ENCODE measurements at places on chromosomes 1 and 21. TPM values are rescaled to one million over a fixed set of nuclear protein-coding genes. Genes with fewer than 3 reads are reported as not detected.
A peak's percentile ranks its signal among the peaks of the same experiment; 100 is the strongest.

Gene SLC45A1
- total RNA-seq: not detected

Gene GUCA2B
- not detected for total RNA-seq

Gene CCDC28B
- total RNA-seq: 0.75 TPM

Gene TLCD4
- total RNA-seq: 131 TPM

Gene MROH9
- not detected for total RNA-seq

Gene IFI44
- 5.9 TPM for total RNA-seq

Gene GREM2
- total RNA-seq: 0.19 TPM

Gene ACTL8
- not detected for total RNA-seq

Gene SF3B4
- total RNA-seq: 10.1 TPM

Gene TMPRSS15
- total RNA-seq: not detected

Gene AADACL4
- not detected for total RNA-seq

Gene ZNF687
- total RNA-seq: 9.7 TPM

Gene HTR1D
- not detected for total RNA-seq

Gene KCNA3
- total RNA-seq: 0.23 TPM

Gene C8B
- total RNA-seq: 151 TPM

Gene RGS5
- 12.7 TPM for total RNA-seq

Gene PLCH2
- total RNA-seq: 0.33 TPM

Gene CLCA1
- not detected for total RNA-seq

DNA sequence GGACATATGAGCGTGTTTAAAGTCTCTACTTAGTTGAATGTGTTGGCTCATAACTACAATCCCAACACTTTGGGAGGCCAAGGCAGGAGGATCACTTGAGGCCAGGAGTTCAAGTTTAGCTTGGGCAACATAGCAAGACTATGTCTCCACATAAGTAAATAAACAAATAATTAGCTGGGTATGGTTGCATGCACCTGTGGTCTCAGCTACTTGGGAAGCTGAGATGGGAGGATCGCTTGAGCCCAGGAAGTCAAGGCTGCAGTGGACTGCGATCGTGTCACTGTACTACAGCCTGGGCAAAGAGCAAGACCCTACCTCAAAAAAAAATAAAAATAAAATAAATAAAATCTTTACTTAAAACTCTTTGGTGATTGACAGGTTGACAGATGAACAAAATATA lies 13.0 kb upstream of the PDIK1L start:
- no peak for DNase-seq

- no peak for DNase-seq
Observed at GRCh38 chr1:241447031-241447644, 72.4 kb downstream of the FH start.

DNA sequence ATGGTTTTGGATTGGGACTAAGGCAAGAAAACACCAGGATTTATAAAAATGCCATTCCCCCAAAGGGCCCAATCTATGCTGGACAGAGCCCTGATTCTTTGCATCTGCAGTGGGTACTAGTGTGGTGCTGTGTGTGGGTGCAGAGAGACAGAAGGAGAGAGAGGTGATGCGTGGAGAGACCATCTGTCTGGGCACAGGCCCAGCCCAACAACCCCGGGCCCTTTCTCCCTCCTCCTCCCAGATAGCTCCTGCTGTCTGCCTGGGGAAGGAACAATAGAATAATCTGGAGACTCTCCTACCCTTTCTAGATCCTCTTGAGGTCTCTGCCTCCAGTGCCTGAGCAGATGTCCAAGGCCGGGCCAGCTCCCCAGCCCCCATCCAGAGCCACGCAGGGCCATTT lies 15.1 kb downstream of the KIAA1614 start:
- DNase-seq: no peak

GRCh38 chr1:75310067-75310466 lies 175.9 kb downstream of the LHX8 start:
- no peak for DNase-seq

- no peak for DNase-seq
Observed at GRCh38 chr1:203458078-203458477, 17.5 kb upstream of the PRELP start.

DNA sequence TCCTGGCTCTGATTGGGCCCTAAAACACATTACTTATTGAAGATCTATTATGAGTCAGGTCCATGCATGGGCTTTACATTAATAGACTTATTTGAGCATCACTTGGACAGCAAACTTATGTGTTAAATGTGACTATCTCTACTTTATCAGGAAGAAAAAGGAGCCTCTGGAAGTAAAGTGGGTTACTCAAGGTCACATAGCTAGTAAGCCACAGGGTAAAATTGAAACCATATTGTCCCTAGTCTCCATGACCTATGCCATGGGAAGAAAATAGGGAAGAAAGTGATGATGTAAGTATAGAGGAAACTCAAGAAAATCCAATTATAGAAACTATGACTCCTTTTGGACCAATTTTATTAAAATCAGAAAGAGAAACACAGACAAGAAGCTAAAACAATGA lies 555.3 kb downstream of the NUF2 start:
- DNase-seq: no peak

- DNase-seq: no peak
Observed at GRCh38 chr1:201016211-201016651, 7.3 kb downstream of the KIF21B start.

GRCh38 chr1:230867903-230868735 lies at the start of gene C1orf198:
TSS of gene C1orf198 (minus strand) at chr1:230868521. CDS start at chr1:230868512, 9 bp downstream.
- DNase-seq: peak; percentile 95

DNA sequence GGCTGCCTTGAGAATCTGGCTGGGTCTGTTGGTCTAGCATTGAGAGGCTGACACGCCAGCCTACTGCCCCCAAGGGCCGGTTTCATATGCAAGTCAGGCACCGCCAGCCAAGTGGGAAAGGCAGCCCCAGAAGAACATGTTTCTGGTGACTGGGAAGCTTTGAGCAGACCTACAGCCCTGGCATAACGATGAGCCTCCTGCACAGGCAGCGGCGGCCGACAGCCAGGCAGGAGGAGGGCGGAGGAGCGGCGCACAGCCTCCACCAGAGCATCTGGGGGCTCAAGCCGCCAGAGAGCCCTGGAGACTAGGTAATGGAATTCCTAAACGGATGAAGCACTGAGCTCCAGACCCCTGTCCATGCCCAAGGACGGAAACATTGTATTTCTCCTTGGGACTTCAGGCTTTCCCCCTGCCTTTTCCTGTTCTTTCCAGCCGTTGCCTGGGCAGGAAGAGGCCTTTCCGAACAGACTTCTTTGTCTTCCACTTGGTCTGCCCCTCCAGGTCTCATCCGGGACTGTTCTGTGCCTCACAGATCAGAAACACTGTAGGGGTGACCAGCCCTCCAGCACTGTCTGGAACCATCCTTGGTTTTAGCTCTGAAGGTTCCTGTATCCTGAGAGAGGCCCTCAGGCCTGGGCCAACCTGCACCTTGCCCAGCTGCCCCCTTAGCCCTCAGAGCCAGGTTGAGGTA lies 59.5 kb downstream of the IRF2BP2 start:
- no peak for DNase-seq

DNA sequence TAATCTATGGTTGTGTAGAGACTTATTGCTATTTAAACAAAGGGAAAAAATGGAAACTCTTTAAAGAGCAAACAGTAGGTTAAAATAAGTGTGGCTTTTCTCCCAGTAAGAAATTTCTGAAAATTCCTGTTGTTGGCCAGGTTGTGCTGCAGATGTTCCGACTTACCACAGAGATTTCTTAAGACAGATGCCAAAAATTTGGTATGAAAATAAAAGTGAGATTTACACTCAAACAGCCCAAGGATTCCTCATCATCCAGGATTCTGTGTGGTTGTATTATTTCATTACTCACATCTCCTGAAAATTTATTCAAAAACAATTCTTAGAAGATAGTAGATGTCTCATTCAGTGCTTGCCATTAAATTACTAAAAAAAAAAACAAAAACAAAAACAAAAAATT lies 296.7 kb upstream of the PTBP2 start:
- DNase-seq: no peak

- DNase-seq: no peak
Observed at GRCh38 chr1:156980551-156980950, 60.1 kb downstream of the LRRC71 start.

DNA sequence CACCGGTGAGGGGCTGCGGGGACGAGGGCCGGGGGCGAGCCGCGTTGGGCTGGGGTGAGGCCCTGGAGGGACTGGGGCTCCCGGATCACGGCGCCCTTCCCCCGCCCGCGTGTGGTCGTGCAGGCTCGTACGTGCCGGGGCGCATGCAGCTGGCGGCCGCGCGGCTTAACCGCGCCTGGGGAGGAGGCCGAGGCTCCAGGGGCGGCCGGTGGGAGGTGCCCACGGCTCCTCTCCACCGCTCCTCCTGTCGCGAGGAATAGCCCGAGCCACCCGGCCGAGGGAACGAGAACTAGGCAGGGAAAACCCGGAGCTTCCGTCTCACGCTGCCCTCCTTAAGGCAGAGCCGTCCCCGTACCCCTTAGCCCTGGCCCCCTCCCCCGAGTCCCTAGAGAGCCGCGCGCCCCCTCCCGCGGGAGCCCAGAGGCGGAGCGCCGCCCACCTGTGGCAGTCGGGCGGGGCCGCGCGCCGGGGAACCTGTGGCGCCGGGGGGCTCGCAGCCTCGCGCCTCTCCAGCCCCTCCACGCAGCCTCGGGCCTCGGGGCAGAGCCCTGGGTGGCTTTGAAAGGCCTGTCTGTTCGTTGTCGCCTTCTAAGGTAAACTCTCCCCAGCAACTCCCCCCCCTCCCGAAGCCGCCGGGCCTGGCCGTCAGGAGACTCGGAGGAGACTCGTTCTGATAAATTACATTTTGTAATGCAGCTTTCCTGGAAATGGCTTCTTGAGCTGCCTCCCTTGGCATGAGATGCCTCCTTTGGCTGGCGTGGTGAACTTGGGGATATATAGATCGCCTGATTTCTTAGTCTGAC lies 746 bp downstream of the AK4 start:
- peak; percentile 51 for DNase-seq

DNA sequence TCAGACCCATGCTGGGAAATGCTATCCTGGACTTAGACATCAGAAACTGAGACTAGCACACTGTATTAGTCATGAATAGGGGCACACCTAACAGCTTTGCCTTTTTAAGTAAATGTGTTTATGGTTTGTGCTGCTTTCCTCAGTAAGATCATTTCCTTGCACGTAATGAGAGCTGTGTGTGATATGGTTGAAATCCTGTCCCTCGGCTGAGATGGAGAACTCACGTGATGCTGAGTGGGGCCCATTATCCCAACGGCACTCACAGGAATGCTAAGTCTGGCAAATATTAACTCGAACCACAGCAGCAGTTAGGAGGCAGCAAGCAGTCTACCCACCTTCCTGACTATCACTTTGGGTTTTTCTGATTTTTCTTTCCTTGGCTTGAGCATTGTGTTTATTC lies 38.2 kb downstream of the BCL9 start:
- DNase-seq: no peak

DNA sequence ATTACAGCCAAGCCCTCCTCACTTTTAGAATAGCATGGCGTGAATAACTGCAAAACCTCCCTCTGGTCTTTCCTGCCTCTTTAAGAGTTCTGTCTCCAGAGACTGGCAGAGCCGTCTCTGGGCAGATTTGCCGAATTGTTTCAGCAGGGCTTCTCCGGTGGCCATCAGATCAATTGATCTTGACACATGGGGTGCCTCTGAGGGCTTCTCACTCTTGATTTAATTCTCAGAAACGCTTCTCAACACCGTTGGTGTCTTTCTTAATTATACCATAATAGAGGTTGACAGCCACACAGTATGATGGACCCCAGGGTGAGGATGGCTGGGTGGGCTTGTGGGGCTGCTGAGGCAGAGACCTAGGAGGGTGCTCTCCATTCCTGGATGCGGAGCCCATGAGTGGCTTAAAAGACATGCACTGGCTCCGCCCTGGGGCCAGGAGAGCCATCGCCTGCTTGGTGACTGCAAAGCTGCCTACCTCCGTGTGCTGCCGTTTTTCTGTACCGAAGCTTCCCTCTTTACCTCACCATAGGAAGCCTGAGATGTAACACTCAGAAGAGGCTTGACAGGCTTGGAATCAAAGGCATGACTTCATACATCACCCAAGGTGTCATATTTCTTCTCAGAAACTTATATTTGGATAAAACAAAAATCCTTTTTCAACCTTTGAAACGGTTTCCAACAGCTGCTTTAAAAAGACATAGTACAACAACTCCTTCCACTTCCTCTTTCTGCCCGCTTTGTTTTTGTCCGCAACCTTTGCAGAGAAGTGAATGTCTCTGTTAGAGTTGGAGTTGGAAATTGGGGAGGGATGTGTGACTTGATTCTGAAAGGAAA lies 82.9 kb downstream of the GALNT2 start:
- DNase-seq: no peak

- no peak for DNase-seq
Observed at GRCh38 chr1:28855469-28855951, 43.5 kb downstream of the OPRD1 start.

GRCh38 chr1:207651583-207651982 lies 6.7 kb downstream of the CR1L start:
- no peak for DNase-seq

DNA sequence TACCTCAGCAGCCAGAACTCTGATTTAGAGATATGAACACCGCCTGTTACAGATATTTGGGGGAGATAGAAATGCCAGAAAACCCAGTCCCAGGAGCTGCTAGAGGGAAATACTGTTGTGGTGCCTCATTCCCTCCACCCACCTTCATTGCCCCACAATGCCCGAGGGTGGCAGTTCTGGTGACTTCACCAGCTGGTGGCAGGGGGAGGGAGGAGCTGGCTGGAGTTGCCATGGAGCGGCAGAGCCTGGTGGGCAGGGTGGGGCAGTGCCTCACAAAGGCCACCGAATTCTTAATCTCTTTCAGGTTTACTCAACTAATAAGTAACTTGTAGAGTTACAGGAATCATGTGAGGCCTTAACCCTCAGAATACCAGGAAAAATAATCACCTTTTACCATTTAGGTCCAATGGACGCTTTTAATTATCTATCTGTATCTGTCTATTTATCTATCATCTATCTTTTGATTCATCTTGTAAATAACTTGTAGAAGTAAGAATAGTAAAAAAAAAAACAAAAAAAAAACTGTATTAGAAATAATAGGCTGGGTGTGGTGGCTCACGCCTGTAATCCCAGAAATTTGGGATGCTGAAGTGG lies 11.7 kb upstream of the S100A11 start:
- no peak for DNase-seq

DNA sequence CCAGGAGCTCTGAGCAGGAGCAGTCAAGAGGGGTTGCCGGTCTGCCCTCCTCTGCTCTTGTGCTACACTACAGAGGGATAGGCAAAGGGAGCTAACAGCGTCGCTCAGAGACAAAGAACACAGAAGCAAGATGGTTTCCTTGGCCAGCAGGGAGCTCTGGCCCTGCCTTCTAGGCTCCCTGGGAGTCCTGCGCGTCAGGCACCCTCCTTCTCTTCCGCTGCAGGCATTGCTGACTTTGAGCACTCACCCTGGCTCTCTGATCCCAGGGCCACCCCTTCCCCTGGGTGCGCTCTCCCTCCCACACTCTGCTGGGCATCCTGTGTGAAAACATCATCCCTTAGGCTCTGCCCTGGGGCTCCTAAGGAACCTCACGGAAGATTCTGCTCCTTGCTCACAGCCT lies 489 bp downstream of the TNNI1 start:
- no peak for DNase-seq
